A172 (cell line): ENCODE measurements at places on chromosomes 11 and 22. TPM values are rescaled to one million over a fixed set of nuclear protein-coding genes. Genes with fewer than 3 reads are reported as not detected.

The OR8B4 gene
- not detected in 2 replicates for total RNA-seq

DNA sequence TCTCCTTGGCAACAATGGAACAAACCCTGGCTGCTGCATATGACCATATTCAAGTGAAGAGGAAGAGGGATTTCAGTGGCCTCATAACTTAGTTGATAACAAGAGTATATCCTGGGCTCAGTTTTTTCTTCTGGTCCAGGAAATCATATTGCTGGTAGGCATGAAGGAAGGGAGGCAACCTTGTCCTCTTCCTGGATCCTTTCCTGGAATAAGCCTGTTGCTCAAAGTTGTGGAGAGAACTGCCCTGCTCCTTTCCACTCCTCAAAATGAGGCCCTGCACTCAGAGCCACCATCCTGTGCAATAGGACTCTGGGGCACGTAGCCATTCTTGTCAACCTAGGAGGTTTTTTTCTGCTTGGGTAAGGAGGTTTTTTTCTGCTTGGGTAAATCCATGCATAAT lies 128.7 kb upstream of the PITPNB start:
- no peak for DNase-seq

The SCN4B gene
- total RNA-seq = 0.84 TPM in 1 of 2 replicates, not detected in the other

The NXF1 gene
- total RNA-seq = 25.9 and 30.0 TPM in 2 replicates

DNA sequence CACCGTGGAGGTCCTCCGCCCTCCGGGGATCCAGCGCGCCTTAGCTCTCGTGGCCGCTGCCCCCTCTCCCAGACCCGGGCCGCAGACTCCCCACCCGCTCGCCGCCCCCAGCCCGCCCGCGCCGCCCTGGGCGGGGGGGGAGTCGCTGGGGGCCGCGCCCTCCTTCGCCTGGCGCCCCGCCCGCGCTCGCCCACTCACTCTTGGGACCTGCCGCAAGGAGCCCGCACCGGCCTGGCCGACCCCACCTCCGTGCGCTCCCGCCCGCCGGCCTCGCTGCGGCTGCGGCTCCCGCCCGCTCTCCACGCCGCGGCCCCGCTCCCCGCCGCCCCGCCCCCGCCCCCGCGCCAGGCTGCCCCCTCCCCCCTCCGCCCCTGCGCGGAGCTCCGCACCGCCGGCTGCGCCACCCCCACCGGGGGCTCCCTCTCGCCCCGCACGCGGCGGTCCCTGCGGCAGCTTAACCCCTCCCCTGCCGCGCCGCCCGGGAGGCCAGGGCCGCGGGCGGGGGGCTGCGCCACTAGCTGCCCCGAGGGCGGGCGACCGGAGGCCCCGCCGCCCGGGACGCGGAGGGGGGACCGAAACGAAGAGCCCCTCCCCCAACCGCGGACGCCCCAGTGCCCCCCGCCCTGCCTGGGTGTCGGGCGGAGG lies 724 bp upstream of the RASGRP2 start:
- no peak for DNase-seq

DNA sequence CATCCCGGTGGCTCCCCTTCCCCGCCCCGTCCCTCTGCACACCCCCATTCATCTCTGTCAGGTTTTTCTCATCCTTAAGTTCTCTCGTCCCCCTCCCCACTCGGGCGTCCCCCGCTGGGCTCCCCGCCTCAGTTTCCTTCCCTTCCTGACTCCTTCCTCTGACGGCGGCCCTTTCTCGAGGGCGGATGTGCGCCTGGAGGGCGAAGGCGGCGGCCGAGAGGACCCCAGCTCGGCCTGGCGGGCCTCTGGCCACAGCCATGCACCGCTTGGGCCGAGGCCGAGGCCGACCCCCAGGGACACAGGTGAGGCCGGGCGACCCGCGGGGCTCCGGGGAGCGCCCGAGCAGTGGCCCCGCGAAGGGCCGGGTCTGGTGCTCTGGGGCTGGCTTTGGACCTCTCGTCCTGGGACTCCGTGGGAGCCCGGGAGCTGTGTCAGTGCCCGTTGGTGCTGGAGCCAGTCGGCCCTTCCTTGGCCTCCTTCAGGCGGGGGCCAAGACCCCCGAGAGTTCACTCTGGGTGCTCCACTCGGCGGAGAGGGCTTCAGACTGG lies 2.9 kb downstream of the PHLDB1 start:
- no peak for DNase-seq

DNA sequence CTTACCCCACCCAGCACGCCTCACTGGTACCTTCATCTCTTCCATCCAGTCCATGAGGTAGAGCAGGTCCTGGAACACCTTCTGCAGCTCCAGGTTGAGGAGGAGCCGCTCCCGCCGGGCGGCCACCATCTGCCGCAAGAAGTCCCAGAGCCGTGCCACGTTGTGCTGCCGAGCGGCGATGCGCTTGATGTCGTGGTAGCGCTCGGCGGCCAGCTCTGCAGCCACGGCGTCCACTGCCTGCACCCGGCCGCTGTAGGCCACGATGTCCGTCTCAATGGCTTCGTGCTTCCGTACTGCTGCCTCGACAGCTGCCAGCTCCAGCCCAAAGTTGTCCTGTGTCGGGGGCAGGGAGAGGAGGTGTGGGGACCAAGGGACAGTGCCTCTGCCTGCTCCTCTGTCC lies 21.5 kb downstream of the SPTBN2 start:
- DNase-seq = no peak

DNA sequence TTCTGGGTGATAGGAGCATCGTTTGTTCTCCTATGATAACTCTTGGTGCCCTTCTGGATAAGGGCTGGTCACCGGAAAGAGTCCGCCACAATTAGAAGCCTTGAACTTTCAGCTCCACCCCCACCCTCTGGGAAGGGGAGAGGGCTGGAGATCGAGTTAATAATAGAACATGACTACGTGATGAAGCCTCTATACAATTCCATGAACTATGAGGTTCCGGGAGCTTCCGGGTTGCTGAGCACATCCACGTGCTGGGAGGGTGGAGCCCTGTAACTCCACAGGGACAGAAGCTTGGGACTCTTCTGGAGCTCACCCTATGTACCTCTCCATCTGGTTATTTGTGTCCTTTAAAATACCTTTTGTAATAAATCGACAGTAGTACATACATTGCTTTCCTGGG lies 40.3 kb downstream of the ARHGAP42 start:
- no peak for DNase-seq
